ENCODE measurements at places on chromosomes 12 and 14. TPM values are rescaled to one million over a fixed set of nuclear protein-coding genes. Genes with fewer than 3 reads are reported as not detected.
A peak's percentile ranks its signal among the peaks of the same experiment; 100 is the strongest.

The CFAP54 gene
- 16.4 TPM for total RNA-seq

DNA sequence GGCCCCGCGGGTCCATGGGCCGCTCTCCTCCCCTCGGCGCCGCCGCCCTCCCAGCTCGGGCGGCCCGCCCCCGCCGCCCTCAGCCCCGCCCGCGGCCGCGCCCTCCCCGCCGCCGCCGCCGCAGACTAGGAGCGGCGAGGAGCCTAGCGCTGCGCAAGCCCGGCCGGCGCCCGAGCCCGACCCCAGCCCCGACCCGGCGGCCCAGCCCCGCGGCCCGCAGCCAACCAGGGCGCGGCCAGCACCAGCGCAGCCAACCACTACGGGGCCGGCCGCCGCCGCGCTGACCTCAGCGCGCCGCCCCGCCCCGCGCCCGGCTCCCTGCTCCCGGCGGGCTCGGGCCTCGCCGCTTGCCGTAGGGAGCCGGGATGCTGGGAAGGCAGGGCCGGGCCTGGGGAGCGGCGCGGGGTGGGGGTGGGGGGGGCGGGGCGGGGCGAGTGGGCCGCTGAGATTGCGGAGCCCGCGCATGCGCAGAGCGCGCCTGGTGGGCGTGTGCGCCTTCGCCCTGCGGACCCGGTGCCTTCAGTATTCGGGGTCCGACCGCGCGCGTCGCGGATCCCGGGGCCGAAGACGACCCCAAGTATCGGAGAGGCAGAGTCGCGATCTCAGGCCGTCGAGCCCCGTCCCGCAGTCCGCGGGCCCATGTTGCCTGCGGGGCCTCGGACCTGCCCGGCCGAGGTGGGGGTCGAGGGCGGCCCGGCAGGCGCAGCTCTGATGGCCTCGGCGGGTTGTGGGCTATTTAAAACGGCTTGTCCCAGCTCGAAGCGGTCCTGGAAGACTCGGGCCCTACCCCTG, at the start of gene CDC42BPB:
Gene CDC42BPB, minus strand, starts transcription at position 178 of the 792 bp plus-strand sequence. CDS start 376 bp downstream, outside the sequence.
- DNase-seq = peak; percentile 82

DNA sequence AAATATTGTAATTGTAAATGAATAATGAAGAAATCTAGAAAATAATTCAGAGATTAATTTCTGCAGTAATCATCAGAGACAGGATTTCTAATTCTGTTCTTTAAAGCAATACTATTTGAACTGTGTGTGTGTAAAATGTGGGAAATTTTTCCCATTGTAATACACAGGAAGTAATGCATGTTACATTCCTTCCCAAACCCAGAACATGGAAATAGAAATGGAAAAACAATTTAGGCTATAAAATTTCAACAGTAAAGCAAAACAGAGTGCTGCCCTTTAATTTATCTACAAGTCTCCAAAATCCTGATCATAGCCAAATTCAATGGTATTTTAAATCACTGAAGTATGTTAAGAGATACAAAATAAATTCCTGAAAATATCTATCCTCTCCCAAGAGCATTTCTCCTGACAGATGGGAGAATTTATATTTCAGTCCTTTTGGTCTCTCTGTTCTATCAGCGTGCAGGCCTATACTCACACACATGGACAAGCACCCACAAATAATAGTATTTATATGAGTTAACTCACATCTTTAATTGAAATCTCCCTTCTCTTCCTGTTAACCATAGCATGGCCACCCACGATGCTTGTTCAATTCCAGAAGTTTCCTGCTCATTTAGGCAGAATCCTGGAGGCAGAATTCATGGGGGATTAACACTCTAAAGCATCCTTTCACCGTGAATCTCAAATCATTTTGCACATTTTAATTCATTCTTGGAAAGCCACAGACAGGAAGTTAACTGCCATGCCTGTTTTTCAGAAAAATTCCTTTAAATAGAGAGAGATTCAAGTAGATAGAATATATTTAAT, 1465.4 kb upstream of the FLRT2 start:
- no peak for DNase-seq

DNA sequence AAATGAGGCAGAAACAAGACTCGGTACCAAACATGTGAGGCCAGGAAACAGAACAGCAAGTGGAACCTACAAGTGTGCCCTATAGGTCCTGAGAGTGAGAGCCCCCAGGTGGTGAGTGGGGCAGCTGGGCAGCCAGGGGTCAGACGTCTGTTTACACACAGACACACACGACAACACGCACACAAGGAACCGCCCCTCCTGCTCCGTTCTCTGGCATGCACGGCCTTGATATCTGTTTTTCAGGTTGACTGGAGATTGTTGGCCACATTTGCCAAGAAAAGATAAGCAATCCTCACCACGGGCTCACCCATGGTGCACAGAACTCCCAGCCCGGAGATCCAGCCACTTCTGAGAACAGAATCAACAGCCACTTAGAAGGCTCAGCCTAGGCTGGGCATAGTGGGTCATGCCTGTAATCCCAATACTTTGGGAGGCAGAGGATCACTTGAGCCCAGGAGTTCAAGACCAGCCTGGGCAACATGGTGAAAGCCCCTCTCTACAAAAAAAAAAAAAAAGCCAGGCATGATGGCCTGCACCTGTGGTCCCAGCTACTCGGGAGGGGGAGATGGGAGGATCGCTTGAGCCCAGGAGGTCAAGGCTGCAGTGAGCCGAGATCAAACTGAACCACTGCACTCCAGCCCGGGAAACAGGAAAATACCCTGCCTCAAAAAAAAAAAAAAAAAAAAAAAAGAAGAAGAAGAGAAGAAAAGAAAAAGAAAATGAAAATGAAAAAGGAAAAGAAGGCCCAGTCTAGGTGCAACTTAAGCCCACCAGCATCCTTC, 19.4 kb upstream of the EIF5 start:
- DNase-seq = no peak

GRCh38 chr12:121025442-121026226, 9.3 kb upstream of the C12orf43 start:
- DNase-seq = peak; percentile 71

DNA sequence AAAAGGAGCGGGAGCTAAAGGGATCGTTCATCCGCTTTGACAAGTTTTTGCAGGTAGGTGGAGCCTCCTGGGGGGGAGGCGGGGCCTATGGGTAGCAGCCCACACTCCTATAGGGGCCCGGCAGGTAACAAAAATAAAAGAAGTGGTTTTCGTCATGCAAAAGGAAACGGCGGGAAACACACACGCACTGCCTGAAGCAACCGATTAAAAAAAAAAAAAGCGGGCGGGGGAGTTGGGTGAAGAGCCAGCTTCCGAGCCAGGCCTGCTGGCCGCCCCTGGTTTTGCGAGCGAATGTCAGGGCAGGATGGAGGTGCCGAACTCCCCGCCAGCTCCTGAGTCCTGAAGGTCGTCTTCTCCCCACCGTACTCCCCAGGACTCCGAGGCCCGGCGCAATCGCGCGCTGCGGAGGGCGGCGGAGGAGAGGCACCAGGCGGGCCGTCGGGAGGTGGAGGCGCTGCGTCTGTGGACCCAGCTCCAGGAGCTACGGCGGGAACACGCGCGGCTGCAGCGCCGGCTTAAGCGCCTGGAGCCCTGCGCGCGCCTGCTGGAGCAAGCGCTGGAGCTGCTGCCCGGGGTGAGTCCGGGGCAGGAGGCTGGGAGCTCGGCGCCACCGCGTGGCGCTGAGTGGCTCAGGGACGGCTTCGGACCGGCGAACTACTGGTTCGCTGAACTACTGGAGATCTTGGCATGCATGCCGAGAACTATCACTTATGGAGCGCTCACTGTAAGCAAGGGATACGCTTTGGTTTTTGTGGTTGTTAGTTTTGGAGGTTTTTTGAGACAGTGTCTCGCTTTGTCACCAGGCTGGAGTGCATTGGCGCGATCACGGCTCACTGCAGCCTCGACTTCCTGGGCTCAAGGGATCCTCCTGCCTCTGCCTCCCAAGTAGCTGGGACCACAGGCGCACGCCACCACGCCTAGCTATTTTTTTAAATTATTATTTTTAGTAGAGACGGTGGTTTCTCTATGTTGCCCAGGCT, 3.6 kb downstream of the CFAP73 start:
- DNase-seq = peak; percentile 81

GRCh38 chr14:104752423-104752734, 568 bp upstream of the SIVA1 start:
- no peak for DNase-seq

The PIWIL1 gene
- total RNA-seq = not detected

The FOS gene
- 154 TPM for total RNA-seq

- no peak for DNase-seq
Observed at GRCh38 chr12:6615802-6616201, 8.6 kb upstream of the CHD4 start.

- DNase-seq = no peak
Observed at GRCh38 chr12:117034701-117035151, 64.5 kb downstream of the TESC start.

DNA sequence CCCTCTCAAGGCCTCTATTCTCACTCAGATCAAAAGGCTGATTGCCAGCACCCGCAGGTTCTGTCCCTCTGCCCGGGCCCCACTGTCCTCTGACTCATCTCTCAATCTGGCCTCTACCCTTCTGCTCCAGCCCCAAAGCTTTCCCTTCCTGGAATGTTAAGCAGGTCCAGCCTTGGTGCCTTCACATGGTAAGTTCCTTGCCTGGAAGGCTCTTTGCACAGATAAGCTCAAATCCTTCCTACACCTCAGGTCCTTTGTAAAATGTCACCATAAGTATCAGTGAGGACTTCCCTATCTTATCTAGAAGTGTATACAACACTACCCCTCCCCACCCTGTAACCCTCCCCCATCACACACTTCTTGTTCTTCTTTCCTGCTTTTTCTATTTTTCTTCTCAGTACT, 22.2 kb downstream of the LPCAT3 start:
- peak; percentile 62 for DNase-seq

- DNase-seq = no peak
Observed at GRCh38 chr12:115423546-115423987, 739.6 kb upstream of the TBX3 start.

DNA sequence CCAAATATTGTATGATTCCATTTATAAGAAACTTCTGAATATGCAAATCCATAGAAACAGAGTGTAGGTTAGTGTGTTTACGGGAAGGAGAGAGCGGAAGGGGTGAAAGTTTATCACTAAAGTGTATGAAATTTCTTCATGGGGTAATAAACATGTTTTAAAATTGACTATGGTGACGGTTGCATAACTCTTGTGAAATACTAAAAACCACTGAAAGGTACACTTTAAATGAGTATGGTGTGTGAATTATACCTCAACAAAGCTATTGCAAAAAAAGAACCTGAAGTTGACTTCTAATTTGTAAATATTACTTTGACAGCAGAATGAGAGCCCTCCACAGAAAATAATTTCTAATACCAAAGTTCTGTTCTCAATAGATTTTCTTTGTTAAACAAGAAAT, 47.1 kb downstream of the ATG2B start:
- no peak for DNase-seq

The MIPOL1 gene
- 13.1 TPM for total RNA-seq

GRCh38 chr12:131827961-131828534, at the start of gene MMP17:
Gene MMP17 (plus strand): TSS chr12:131828393. CDS start chr12:131828495, 102 bp downstream.
- DNase-seq = no peak

The FAM181A gene
- total RNA-seq = not detected

GRCh38 chr12:54386403-54387113, 2.0 kb upstream of the ZNF385A start:
- DNase-seq = no peak

- DNase-seq = no peak
Observed at GRCh38 chr14:105880616-105881015, 354.2 kb downstream of the TMEM121 start.

The ERGIC2 gene
- 95.5 TPM for total RNA-seq

The SUSD6 gene
- total RNA-seq = 24.1 TPM

DNA sequence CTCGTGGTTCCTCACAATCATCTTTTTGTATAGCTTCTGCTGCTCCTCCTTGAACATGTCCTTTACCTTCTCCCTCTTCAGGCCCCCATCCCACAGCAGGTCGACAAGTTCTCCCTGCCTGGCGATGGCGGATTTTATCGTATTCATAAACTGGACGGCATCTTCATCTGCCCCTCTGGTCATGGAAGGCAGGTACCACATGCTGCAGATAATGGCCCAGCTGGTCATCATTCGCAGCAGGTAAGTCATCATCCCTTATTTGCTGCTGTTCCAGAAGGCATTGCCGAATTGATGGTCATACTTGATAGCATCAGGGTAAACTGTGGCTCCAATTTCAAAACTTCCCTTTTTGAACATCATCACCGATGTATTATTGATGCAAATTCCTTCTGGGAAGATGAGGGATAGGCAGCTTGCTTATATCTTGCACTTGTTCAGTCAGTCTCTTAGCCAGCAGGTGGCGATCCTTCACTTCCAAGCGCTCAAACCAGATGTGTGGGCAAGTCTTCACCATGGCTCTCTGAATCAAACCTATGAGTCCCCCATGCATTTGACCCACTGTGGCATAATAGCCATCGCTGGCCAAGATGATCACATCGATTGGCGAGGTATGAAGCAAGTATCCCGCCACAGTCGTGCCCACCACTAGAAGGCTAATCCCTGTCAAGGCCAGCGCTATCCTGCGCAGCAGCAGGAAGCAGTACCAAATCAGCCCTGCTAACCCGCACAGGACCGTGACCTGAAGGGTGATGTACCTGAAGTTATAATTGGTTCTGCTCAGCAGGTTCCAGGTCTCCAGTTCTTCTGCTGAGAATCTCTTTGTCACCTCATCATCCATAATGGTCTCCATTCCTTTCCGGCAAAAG, 381.5 kb upstream of the STXBP6 start:
- DNase-seq = no peak

DNA sequence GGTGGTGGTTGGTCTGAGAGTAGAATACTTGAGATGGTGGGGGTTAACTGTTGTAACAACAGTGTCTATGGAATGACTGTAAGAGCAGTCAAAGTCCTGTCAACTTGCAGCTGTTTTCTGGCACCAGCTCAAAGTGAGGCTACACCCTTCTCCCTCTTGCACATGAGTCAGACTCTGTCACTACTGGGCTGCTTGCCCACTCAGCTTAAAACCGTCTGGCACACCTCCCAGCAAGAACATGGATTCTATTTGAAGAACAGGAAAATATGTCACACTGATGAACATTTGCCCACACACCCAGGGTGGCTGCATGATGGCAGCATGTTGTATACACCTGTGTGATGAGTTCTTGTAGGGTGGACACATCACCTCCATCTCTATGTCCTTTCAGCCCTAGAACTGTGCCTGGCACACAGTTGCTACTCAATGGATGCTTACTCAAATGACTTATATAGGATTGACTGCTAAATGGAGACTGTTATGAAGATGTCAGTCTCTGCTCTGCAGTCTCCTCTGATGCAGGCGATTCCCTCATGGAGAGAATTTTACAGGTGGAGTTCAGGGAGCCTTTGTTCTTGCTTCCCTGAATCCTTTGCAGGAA, 19.3 kb upstream of the SERPINA6 start:
- no peak for DNase-seq

GRCh38 chr12:52063981-52064649, 5.7 kb upstream of the ATG101 start:
- DNase-seq = peak; percentile 52

The LALBA gene
- total RNA-seq = not detected

- no peak for DNase-seq
Observed at GRCh38 chr14:94572637-94573303, 8.5 kb upstream of the SERPINA5 start.

- DNase-seq = no peak
Observed at GRCh38 chr14:68953196-68953555, 25.9 kb downstream of the ACTN1 start.

- no peak for DNase-seq
Observed at GRCh38 chr12:3195859-3196483, 118.8 kb downstream of the TSPAN9 start.
